Spinal cord (tissue), 10 donors: ENCODE measurements at places on chromosomes 3 and 15. TPM values are rescaled to one million over a fixed set of nuclear protein-coding genes. Genes with fewer than 3 reads are reported as not detected.
A peak's percentile ranks its signal among the peaks of the same experiment; 100 is the strongest.

CCR9 gene
- polyA plus RNA-seq: 0.51 TPM

GRCh38 chr3:13045904-13046568 lies 27.2 kb downstream of the IQSEC1 start:
- peak overlapping the region; percentile 89 for H3K27ac ChIP-seq
- no peak overlapping the region for H3K4me3 ChIP-seq
- DNase-seq: no peak
- H3K36me3 ChIP-seq: peaks cover 5% of the 10 kb centered on the region
- peaks cover 92% of the 10 kb centered on the region for H3K4me1 ChIP-seq

TM4SF18 gene
- polyA plus RNA-seq: 9.8 TPM

DNA sequence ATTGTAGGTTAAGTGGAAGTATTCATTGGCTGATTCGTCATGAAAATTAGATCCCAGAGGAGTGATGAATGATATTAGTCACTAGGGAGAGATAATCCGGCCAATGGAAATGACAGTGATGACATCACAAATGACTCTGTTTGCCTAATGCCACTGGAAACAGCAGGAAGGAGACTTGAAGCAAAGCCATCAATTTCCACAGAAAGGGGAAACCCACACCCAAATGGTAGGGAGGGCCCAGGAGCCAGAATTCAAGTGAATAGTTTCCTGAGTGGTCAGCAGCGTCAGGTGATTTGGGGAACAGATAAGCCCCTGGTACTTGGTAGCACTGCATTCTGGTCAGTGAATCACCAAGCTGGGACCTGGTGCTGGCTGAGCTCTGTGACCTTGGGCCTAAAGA lies 3.3 kb upstream of the ADAMTS9 start:
- no peak for DNase-seq
- H3K4me3 ChIP-seq: no peak overlapping the region
- H3K27ac ChIP-seq: no peak overlapping the region
- H3K27me3 ChIP-seq: peaks cover 26% of the 10 kb centered on the region
- peaks cover 18% of the 10 kb centered on the region for H3K4me1 ChIP-seq
- H3K36me3 ChIP-seq: no peaks in the 10 kb centered on the region

GRCh38 chr3:20870106-20870899 lies 684.3 kb upstream of the SGO1 start:
- no peak overlapping the region for H3K27ac ChIP-seq
- no peak for DNase-seq
- no peak overlapping the region for H3K4me3 ChIP-seq
- no peaks in the 10 kb centered on the region for H3K27me3 ChIP-seq
